ENCODE measurements at places on chromosomes 3 and 15.

- DNase-seq = no peak
Observed at GRCh38 chr3:72615776-72616175, 232.5 kb downstream of the SHQ1 start.

DNA sequence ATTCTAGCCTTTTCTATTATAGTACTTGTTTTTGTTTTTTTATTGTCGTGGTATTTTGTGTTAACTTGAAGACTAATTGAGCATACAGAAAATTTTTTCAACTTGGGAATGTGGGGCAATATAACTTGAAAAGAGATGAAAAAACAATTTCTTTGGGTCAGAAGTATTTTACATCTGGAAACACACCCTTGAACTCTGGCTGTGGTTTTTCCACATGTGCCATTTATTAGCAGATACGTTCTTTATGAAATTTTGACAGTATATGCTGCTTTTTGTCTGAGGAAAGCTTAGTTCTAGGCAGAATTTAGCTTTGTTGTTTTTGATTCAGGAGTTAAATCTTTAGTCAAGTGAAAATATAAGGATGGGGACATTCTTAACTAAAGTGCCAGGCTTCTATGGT lies 44.7 kb downstream of the TCF12 start:
- no peak for DNase-seq

GRCh38 chr3:53618524-53618906 lies 124.1 kb downstream of the CACNA1D start:
- no peak for DNase-seq

DNA sequence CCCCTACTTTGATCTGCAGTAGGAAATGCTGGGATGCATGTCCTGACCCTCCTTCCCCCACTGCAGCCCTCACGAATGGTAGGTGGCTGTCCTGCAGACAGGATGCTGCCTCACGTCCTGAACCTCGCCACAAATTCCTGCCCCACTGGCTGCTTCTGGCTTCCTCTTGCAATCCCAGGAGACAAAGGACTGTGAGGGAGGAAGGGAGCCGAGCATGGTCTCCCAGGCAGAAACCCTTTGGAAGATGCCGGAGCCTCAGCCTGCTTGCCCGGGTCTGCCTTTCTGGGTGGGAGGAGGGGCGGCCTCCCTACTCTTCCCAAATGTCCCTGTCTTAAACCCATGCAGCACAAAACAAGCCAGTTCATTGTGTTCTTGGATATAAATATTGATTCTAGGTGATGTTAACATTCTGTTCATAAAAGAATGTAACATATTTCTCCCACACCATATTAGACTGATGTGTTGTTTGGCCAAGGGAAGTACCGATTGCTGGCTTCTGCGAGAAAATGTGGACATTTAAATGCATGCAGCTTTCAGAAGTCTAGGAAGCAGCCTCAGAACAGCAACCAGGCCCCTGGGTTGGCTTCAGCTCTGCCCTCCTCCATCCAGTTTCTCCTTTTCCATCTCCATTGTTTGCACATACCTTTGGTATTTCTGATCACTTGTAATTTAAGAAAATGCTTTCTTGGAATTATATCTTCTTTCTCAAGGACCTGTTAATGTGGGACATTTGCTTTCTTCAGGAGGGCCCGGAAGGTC lies 75.3 kb downstream of the HMG20A start:
- no peak for DNase-seq

DNA sequence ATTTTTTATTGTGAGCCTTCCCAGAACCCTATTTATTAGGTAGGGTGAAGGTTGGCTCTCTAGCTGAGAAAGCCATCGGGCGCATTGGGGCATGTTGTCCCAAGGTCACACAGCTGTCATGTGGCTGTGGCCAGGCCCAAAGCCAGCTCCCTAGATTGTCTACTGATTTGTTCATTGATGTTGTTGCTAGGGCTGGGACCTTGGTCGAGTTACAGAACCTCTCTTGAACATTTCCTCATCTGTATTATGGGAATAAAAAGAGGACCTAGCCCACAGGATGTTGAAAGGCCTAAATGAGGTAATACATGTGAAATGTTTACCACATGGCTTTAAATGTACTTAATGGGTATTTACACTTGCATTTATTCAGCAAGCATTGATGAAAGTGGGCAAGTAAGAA lies 252.5 kb downstream of the SUCLG2 start:
- DNase-seq = no peak

DNA sequence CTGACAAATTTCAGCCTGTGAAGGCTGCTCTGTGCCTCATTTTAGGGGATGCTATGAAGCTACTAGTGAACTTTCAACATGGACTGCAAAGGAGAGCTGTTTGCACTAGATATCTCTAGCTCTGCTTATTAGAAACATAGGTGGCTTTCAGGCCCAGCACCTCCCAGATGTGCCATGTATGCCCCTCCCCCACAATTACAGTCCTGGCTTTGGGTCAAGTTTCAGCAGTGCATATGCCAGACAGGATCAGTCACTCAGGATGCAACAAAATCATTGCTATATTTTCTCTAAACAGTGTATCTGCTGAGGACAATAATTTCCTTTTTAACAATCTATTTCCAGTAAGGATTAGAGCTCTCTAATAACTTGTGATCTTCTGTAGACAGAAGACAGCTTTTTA lies 178.8 kb upstream of the STAC start:
- DNase-seq = no peak

DNA sequence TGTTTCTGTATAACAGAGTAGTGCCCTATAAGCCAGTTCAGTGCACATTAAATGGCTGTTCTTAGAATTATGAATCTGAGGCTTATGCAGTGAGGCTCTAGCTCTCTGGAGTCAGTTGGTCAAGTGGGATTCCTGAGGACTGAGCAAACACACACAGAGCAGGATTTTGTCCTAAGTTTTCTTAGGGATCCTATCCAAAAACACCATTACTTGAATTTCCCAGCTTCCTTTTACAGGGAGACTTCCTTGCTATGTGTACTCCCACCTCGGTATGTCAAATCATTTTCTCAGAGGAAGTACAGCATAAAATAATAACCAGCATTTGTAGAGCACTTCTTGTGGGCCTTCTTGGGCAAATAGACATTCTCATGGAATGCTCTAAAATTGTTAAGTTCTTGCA lies 63.1 kb upstream of the GOLGA6B start:
- DNase-seq = no peak

GRCh38 chr3:152281133-152281713 lies 12.5 kb downstream of the MBNL1 start:
- DNase-seq = no peak

- DNase-seq = no peak
Observed at GRCh38 chr3:128518587-128519490, 25.8 kb upstream of the GATA2 start.

GRCh38 chr3:99498550-99499234 lies 139.7 kb upstream of the COL8A1 start:
- DNase-seq = no peak

GRCh38 chr3:107892955-107893624 lies 197.7 kb downstream of the CD47 start:
- no peak for DNase-seq

DNA sequence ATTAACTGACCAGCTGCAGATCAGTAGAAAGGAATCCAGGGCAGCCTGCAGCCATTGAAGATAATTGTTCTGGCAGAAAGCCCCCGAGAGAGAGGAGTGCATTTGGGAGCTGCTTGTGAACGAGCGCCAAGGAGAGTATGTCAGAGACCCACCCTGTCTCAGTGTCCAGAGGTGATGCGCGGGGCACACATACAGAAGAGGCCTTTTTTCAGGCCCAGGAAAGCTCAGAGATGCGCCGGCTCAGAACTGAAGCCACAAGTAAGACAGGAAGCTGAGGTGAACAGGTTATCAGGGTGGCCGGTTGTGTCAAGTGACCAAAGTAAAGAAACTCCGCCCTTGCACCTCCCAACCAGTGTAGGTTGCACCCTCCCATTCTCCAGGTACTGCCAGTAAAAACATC lies 59.8 kb upstream of the HEG1 start:
- DNase-seq = no peak

DNA sequence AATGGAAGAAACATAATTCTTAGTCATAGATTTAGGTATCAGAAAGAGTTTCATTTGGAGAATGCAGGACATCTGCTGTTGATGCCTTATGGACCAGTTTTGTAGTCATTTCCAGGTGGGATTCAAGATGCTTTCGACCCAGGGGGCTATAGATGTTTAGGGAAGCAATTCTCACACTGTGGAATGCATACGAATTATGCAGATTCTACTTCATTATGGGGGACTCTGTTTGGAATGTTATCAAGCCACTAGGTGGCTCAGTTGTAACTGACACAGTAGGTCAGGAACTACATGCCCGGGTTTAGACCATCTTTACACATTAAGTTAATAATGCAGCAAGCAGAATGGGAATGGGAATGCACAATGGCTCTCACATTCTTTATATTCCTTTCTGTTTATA lies 1359.8 kb downstream of the ZPLD1 start:
- no peak for DNase-seq
